Hair follicular keratinocyte (primary cell): ENCODE measurements at places on chromosomes 2 and 18. TPM values are rescaled to one million over a fixed set of nuclear protein-coding genes. Genes with fewer than 3 reads are reported as not detected.

The PLEKHH2 gene
- 1.3 TPM in 2 replicates for total RNA-seq

The SP5 gene
- total RNA-seq: not detected in 2 replicates

The ZAP70 gene
- total RNA-seq: not detected in 2 replicates

The ERCC3 gene
- total RNA-seq: 15.5 and 24.3 TPM in 2 replicates

The TUBA4B gene
- total RNA-seq: not detected in 2 replicates

The DES gene
- total RNA-seq: not detected in 2 replicates

The WIPF1 gene
- 0.62 and 1.3 TPM in 2 replicates for total RNA-seq

The BMP10 gene
- total RNA-seq: not detected in 2 replicates

The UGT1A5 gene
- total RNA-seq: not detected in 2 replicates

The NPC1 gene
- total RNA-seq: 36.0 and 47.4 TPM in 2 replicates

The OSR1 gene
- total RNA-seq: 4.5 and 8.1 TPM in 2 replicates

The DUSP19 gene
- 0.39 and 1.1 TPM in 2 replicates for total RNA-seq

The LYG2 gene
- not detected in 2 replicates for total RNA-seq

The IL1R2 gene
- total RNA-seq: 12.9 and 33.0 TPM in 2 replicates

The RAB3GAP1 gene
- 39.2 and 53.3 TPM in 2 replicates for total RNA-seq

The REG3A gene
- total RNA-seq: not detected in 2 replicates

The CNTNAP5 gene
- not detected in 2 replicates for total RNA-seq

The VIL1 gene
- not detected in 2 replicates for total RNA-seq

The THSD7B gene
- total RNA-seq: not detected in 2 replicates

The RIT2 gene
- not detected in 2 replicates for total RNA-seq
